ENCODE measurements at places on chromosomes 4 and X.

- peak; percentile 35 for DNase-seq
Measured at GRCh38 chrX:19682712-19683331, 167.5 kb upstream of the MAP3K15 start.

GRCh38 chrX:40871385-40872082 is 136.2 kb upstream of the MED14 start:
- DNase-seq = no peak

DNA sequence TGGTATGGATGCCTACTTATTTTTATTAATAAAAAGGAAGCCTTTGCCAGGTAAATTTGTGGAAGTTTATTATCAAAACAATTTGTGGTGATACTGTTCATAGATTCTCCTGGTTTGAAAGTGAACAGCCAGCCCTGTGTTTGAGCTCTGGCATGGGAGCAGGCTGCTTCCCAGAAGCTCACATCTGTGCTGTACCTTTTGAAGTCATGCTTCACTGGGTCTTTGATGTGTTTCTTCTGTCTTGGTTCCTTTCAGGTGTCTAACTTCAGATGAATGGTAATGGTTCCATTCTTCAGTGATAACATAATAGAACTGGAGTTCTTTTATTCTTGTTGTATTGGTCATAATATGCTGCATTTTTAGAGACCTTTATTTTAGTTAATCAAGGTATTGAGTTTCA is 85.5 kb downstream of the BMPR1B start:
- no peak for DNase-seq

DNA sequence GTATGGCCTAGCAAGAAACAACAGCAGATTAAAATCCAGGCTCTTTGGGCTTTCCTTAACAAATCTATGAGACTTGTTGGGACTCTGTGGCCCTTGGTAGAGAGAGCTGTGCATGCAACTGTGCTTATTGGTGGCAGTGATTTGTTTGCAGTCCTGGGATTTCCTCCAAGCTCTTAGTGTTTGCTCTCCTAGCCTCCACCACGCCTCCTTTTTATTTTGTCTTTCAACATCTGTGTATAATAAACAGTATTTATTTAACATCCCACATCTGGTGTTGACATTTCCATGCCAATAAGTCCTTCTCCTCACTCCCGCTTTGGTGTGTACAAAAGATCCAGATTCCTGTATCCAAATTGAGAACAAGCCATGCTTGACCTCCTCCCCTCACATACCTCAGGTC is 3.1 kb downstream of the TNMD start:
- no peak for DNase-seq

DNA sequence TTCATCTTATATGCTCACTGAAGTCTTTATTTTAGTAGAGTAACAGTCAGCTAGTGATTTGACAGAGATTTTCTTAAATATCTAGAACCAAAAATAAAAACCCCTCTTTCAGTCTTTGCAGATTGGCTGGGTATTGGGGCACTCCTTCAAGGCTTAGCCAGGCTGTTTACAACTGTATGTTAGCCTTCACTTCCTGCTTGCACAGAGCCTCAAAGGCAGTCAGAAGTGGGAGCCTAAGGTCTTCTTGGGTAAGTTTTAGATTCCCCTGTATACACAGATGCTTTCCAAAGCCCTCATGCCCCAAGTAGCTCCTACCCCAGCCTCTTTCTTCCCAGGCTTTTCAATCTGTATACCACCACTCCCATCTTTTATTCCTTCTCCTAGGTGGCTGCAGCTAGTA is 136.1 kb upstream of the STIM2 start:
- DNase-seq = no peak

DNA sequence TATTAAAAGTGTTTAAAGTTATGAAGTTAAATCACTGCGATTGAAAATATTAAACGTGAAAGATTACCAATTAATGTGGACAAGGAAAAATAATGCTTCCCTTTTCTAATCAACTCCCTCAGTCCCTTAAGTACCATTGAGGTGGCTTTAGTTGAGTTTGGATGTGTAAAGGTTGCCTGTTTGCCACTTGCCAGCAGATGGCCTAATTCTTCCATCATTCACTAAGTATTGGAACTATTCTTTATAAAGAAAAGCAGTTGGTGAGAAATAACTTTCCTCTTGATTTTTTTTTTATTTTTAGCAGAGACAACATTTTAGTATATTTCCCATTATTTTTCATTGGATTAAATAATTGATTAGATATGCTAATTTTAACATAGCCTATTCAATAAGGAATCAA is 295.9 kb upstream of the TACR3 start:
- peak; percentile 62 for DNase-seq

- no peak for DNase-seq
Measured at GRCh38 chr4:183553601-183554345, 48.9 kb downstream of the ING2 start.

DNA sequence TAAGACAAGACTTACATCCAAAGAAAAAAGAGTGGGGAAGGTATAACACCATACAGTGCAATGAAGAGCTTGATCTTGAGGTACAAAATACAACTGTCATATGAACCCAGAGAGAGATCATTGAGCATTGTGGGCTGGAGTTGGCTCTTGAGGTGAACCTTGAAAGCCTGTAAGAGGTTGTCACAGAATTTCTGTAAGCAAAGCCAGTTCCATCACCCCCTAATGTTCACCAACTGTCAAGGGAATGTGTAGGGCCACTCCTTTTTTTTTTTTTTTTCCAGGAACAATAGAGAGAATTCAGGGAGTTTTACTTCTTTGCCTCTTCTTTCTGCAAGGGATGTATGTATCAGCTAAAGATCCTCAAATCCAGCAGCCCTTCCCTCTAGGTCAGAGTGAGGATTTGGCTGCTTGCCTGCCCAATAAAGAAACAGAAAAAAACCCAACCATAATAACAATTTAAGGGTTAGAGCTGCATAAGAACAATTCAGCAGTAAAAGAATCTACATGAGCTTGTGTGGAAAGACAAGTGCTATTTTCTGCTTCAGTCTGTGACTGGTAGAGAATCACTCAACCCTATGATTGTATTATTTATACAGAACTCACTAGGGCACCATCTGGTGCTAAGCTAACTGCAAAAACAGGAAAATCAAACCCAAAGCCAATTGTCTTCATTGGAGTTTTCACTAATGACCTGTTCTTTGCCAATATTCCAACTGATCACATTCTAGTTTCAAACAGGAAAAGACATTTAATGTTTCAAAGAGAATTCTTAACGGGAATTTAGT is 217.5 kb upstream of the TEX13C start:
- no peak for DNase-seq

DNA sequence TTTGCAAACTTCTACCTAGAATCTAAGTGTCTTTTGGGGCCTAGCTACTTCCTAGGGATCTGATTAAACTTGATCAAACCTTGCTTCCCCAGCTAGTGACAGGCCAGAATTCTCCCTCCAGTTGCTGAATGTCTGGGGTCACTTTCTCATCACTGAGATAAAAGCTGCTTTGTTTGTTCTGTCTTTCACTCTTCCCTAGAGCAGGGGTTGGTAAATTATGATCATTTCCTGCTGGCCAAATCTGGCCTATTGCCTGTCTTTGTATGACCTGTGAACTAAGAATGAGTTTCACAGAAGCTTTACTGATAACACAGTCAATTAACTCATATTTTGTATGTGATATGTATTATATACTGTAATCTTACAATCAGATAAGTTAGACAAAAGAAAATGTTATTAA is 157.8 kb upstream of the AADAT start:
- DNase-seq = no peak

DNA sequence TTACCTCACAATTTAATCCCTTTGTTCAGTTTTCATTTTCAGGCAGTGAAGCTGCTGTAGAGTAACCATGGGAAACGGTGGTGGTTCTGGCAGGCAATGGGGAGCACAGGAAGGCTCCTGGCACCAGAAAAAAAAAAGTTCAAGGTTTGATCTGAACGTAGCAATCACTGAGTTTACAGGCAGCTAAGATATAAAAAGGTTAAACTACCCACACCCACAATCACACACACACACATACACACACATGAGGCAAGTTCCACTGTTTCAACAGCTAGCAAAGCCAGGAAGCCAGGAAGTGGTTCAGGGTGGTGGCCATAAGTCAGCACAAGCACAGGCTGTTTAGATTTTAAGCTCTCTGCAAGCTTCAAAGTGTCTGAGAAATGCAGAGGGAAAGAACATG is at the start of gene SULT1B1:
Gene SULT1B1, minus strand, starts transcription at position 166 of the 400 bp plus-strand sequence. CDS start 5,403 bp downstream, outside the sequence.
- DNase-seq = peak; percentile 35

All from OCI-M1 (cell line).